ENCODE measurements at places on chromosomes 5 and 9. TPM values are rescaled to one million over a fixed set of nuclear protein-coding genes. Genes with fewer than 3 reads are reported as not detected.

ITGA2 gene
- total RNA-seq = 31.7 TPM

MGAT4B gene
- 124 TPM for total RNA-seq

SLC36A2 gene
- not detected for total RNA-seq

ABHD17B gene
- 14.0 TPM for total RNA-seq

ORM2 gene
- not detected for total RNA-seq

PRDM9 gene
- total RNA-seq = not detected

RFESD gene
- 2.6 TPM for total RNA-seq

ACTL7B gene
- total RNA-seq = under 0.01 TPM

NR2F1 gene
- total RNA-seq = 5.9 TPM

TMEM174 gene
- total RNA-seq = not detected

SSBP2 gene
- 17.2 TPM for total RNA-seq

PCDHB10 gene
- total RNA-seq = under 0.01 TPM

PFN3 gene
- 1.1 TPM for total RNA-seq

PPP3R2 gene
- not detected for total RNA-seq

GZMA gene
- not detected for total RNA-seq

AHRR gene
- 26.4 TPM for total RNA-seq

PCDHGA5 gene
- total RNA-seq = 0.73 TPM

CAST gene
- 233 TPM for total RNA-seq

ARHGAP26 gene
- total RNA-seq = 9.6 TPM

ZNF454 gene
- total RNA-seq = 0.78 TPM

IGIP gene
- 3.7 TPM for total RNA-seq

MLANA gene
- 0.20 TPM for total RNA-seq

AKNA gene
- total RNA-seq = 6.8 TPM

S1PR3 gene
- total RNA-seq = 92.2 TPM

GARNL3 gene
- total RNA-seq = 1.1 TPM

CAMK2A gene
- 0.73 TPM for total RNA-seq

FBN2 gene
- 96.6 TPM for total RNA-seq

DAPK1 gene
- total RNA-seq = 5.1 TPM

SPARC gene
- 817 TPM for total RNA-seq

SPATA31E1 gene
- 0.59 TPM for total RNA-seq

CARD6 gene
- total RNA-seq = 17.2 TPM

BHMT gene
- not detected for total RNA-seq

MYMK gene
- not detected for total RNA-seq

GCNT1 gene
- 17.8 TPM for total RNA-seq

INSL6 gene
- total RNA-seq = not detected

ZNF484 gene
- 9.4 TPM for total RNA-seq

ANKRD55 gene
- not detected for total RNA-seq

FOXD4L6 gene
- 0.37 TPM for total RNA-seq

Measured in subcutaneous preadipocyte (primary cell).